ENCODE measurements at places on chromosomes 2 and 18.

GRCh38 chr2:27814758-27815157 lies 43.2 kb downstream of the MRPL33 start:
- no peak for DNase-seq

DNA sequence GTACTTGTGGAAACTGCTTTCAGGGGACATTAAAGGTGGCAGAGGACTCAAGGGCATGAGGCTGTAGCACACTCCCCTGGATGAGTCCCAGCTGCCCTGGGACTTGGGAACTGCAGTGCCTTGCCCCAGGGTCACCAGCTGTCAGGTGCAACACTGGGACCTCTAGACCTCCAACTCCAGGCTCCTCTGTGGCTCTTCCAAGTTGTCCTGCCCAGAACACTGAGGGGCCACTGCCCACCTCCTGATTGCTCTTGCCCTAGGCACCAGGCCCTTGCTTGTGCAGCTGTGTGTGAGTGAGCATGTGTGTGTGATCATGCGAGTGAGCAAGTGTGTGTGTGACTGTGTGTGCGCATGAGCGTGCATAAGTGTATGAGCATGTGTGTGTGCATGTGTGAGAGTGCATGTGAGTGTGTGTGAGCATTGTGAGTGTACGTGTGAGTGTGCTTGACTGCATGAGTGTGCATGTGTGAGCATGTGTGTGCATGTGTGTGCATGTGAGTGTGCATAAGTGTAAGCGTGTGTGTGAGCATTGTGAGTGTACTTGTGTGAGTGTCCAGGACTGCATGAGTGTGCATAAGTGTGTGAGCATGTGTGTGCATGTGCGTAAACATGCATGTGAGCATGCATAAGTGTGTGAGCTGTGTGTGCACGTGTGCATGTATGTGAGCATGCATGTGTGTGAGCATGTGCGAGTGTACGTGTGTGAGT lies 301.5 kb downstream of the NDUFA10 start:
- no peak for DNase-seq

GRCh38 chr2:189534854-189535832 lies 45.4 kb downstream of the SLC40A1 start:
- no peak for DNase-seq

- DNase-seq, result no peak
Observed at GRCh38 chr2:140247451-140248195, 1467.4 kb upstream of the NXPH2 start.

DNA sequence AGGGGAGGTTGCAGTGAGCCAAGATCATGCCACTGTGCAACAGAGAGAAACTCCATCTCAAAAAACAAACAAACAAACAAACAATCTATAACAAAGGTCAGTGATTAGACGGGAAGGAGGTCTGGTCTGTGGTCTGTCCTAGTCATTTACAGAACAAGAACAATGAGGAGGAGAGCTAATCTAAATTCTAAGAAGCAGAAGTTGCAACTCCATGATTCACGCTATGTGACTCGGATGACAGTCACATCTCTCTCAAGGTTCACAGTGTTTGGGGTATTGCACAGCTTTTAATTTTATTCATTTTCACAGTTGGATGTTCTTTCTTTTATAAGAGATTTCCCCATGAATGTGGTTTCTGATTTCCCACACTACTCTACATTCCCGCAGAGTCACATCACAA lies 218.7 kb upstream of the PIEZO2 start:
- no peak for DNase-seq

GRCh38 chr2:59702026-59702425 lies 851.4 kb downstream of the BCL11A start:
- DNase-seq, result no peak

DNA sequence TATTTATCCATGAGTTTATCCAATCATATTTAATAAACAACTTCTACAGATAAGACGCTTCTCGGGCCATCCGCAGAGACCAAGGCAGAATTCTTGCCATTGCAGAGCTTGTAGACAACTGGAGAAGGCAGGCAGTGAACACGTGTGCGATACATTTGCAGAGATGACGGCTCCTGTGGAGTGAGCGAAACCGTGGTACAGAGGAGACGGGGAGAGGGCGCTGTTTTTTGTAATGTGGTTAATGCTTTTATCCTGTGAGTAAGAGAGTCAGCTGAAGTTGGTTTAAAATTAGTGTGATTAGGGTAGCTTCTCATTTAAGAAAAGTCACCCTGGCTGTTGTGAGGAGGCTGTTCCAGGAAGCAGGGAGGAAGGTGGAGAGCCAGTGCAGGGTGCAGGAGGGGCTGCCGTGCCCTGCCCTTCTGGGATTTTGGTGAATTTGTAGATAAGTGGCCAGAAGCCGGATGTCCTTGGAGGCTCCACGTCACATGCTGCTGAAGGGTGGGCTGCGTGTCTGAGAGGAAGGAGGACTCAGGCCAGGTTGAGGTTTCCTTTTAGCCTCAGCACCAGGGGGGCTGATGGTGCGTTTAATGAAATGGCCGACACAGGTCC lies 151.4 kb downstream of the SNTG2 start:
- no peak for DNase-seq

- DNase-seq, result no peak
Observed at GRCh38 chr2:240953426-240954410, 44.7 kb upstream of the SNED1 start.

DNA sequence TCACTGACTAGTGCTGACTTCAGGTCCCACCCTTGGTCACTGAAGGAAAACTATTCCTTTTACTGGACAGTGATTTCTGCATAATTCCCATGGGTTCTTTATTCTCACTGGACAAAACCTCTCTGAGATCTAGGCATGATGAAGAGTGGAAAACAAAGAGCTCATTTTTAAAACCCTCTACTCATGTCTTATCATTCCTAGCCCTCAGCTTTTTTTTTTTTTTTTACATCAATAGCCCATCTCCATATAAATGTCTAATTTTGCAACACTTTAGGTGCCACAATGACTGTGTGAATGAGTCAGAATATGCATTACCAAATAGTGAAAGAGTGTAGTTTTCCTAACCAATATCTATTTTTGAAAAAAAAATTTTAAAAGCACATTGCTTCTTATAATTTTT lies 74.8 kb downstream of the TCF4 start:
- DNase-seq, result no peak

GRCh38 chr2:203450561-203450960 lies 84.5 kb downstream of the RAPH1 start:
- DNase-seq, result no peak

GRCh38 chr2:148021886-148022285 lies 995 bp downstream of the MBD5 start:
- DNase-seq, result no peak

- DNase-seq, result no peak
Observed at GRCh38 chr18:45951016-45951714, 16.0 kb downstream of the EPG5 start.

GRCh38 chr2:86283411-86284030 lies 53.9 kb downstream of the REEP1 start:
- no peak for DNase-seq

DNA sequence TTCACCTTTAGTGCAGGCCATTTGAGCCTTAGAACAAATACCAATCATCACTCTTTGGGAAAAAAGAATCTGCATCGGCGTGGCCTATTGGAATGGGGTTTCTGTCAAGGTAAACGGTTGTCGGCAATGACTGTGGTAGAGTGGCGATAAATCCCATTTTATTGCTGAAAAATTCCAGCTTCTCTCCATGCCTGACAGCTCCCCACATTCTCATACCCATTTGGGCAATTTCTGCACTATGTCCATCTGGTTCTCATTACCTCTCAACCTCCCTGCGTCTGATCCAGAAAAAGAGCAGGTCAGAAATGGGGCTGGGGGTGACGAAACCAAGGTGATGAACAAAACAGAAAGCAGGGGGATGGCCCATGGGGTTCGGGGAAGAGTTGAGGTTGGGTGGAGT lies 254.0 kb downstream of the MEIS1 start:
- DNase-seq, result no peak

- no peak for DNase-seq
Observed at GRCh38 chr2:207951734-207952470, 73.4 kb downstream of the PLEKHM3 start.

DNA sequence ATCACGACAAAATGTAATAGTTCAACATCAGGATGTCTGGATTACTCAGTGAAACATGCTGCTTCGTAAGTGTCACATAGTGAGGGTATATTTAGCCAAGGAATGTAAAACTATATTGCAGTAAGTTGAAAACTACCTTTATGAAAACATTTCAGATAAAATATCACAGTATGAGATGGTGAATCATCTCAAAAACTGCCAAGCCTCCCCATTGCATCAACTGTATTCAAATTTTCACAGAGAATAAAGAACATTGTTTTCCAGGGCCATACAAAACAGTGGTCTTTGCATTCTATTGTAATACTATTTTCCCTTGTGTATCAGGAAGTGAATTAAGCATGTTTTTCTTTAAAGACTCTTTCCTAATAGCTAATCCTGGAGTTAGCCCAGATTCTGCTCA lies 47.6 kb upstream of the MSTN start:
- no peak for DNase-seq

All from NCI-H2081 (cell line).